Ureter (tissue), 1 donor: ENCODE measurements at places on chromosomes 1 and 21. TPM values are rescaled to one million over a fixed set of nuclear protein-coding genes. Genes with fewer than 3 reads are reported as not detected.

Gene SPATA1
- total RNA-seq: 0.96 TPM

Gene GJA9
- 0.42 TPM for total RNA-seq

Gene CA6
- total RNA-seq: not detected

Gene TNFAIP8L2
- 0.34 TPM for total RNA-seq

Gene GPR25
- not detected for total RNA-seq

Gene ANKRD34A
- total RNA-seq: 0.47 TPM

Gene ZNF695
- not detected for total RNA-seq

Gene GIPC2
- total RNA-seq: 3.1 TPM

Gene AMY2A
- not detected for total RNA-seq

Gene SHISAL2A
- 1.1 TPM for total RNA-seq

Gene GAS5
- total RNA-seq: 543 TPM

Gene CELA2B
- total RNA-seq: not detected

Gene KLHDC7A
- 34.5 TPM for total RNA-seq

Gene HAPLN2
- total RNA-seq: 5.6 TPM

Gene INSRR
- total RNA-seq: 0.13 TPM

Gene S100A8
- total RNA-seq: 31.6 TPM
